ENCODE measurements at places on chromosomes 2 and 18. TPM values are rescaled to one million over a fixed set of nuclear protein-coding genes. Genes with fewer than 3 reads are reported as not detected.

GRCh38 chr2:114735126-114735525 lies 292.7 kb downstream of the DPP10 start:
- DNase-seq, result no peak

DNA sequence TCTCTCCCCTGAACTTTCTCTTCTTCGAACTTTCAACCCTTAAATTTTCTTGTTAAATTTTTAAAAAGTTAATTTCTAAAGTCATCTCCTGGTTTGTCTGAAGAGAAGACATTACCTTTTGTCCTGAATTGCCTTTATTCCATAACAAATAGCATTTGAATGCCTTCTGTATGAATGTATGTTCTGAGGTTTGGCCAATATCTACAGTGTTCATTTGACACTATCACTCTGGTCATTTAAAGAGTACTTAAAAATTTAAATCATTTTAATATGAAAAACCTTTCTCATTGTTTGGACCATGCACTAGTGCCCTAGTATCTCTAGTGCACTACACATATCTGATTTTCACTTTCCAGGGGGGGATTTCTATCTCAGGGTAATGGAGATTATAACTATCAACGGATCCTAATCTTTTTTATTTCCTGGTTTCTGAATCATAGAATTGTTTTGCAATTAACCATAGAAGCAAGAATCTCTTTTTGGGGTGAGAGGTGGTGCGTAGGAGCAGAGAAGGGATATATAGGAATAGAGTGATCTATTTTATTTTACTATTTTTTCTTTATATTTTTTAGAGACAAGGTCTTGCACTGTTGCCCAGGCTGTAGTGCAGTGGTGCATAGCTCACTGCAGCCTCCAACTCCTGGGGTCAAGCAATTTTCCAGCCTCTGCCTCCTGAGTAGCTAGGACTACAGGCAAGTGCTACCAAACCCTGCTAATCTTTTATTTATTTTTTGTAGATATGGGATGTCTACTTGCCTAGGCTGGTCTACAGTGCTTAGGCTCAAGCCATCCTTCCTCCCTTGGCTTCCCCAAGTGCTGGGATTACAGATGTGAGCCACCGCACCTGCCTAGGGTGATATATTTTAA lies 25.5 kb downstream of the TANC1 start:
- no peak for DNase-seq

- DNase-seq, result no peak
Observed at GRCh38 chr2:6946722-6947121, 29.5 kb downstream of the RNF144A start.

The DPYSL5 gene
- 0.26 TPM for total RNA-seq

The CCDC102B gene
- total RNA-seq, result 9.4 TPM

Measured in mucosa of gallbladder (tissue), 1 donor.